ENCODE measurements at places on chromosomes 5 and 9. TPM values are rescaled to one million over a fixed set of nuclear protein-coding genes. Genes with fewer than 3 reads are reported as not detected.

Gene FOXI1
- total RNA-seq: not detected

Gene F2RL1
- 6.3 TPM for total RNA-seq

Gene ZBTB43
- total RNA-seq: 7.0 TPM

Gene FBXL7
- 4.9 TPM for total RNA-seq

Gene NR5A1
- total RNA-seq: 0.08 TPM

Gene TIMD4
- not detected for total RNA-seq

Gene ACTBL2
- total RNA-seq: 0.56 TPM

Gene CARD19
- 92.9 TPM for total RNA-seq

Gene CMYA5
- 0.21 TPM for total RNA-seq
